ENCODE measurements at places on chromosomes 7 and 10.

GRCh38 chr10:128897401-128898129 is 569.5 kb upstream of the MGMT start:
- no peak for DNase-seq

DNA sequence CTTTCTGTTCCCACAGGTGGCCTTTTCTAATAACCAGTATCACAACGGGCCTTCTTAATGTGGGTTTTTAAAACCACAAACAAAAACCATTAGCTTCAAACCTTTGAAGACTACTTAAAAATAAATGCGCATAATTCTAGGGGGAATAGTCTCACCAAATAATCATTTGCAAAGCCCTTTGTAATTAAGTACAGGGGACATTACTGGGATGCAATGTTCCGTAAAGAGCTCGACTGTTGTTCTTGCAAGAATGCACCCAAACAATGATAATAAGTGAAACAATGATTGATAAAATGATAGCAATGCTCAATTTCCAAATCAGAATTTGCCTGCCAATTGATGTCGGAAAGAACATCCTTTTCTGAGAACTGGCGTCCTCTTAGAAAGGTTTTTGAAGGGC is 589.1 kb upstream of the ADARB2 start:
- DNase-seq, result no peak

DNA sequence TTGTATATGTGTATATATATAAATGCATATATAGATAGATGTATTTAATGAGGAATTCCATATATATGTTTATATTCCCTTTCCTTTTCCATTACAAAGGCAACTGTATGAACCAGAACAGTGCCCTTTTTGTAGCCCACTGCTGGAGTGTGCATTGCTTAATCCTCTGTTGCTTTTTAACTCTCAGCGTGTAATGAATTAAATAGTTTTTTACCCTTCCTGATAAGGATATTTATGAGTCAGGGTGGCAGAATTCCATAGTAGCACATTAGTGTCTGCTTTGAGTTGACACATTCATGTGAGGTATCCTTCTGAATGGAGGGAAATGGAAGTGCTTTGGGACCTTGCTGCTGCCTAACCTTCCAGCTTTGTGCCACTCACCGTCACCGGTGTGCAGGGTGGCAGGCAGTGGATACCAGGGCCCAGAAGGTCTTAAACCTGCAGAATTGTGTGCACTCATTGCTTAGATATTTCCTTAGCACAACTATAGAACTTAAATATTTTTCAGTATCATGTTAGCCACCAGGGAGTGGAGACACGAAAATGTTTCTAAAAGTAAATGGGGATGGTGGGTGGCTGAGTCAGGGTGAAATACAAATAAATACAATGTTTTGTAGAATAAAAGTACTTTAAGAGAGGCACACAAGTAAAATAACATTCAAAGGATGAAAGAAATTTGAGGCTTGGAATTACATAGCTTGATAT is 117.9 kb downstream of the SND1 start:
- DNase-seq, result no peak

DNA sequence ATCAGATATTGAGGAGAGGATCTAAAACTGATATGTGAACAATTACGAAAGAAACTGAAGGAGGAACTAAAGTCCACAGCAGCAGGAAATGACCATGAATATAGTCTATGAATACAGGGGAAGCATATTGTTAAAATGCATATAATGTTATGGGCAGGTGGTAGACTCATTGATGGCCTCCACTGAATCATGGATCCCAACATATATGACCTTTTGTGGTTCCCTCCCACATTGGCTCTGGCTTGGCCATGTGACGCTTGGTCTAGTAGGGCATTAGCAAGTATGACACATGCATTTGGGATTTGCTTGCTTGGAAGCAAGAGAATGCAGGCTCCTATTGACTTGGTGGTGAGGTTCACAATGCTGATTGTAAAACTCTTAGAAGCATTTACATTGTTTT is 55.2 kb upstream of the RAB18 start:
- DNase-seq, result no peak

DNA sequence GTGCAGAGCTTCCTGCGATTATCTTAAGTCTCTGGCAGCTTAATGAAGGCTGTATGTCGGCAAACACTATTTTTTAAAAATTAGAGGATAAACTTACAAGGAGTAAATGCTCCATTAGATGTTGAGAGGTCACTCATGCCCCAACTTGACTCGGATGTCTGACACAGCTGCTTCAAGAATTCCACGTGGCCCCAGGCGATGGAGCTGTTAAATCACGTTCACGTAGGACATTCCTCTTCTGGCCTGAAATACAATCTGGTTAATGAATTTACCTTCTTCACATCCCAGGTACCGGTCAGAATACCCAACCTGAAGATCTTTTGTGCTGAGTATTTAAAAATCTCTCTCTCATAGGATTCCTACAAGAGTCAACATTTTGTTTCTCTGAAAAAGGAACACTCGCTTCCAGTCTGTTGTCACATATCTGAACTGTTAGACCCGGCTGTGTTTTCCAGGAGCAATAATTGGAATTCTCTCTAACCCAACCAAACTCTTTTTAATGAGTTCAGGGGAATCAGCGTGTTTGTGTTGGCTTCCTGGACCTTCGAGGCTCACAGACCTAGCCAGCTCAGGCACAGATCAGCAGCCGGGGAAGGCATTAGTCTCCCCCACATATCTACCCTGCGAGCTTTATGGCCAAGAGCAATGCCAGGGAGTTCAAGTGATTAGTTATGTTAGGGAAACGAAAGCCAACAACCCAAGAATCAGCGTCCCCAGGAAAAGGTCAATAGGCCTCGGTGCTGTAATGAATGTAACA is 284.9 kb downstream of the FGFR2 start:
- no peak for DNase-seq

Measured in NCI-H1092 treated with DMSO at 0.1 percent for 48 hours (cell line).